ENCODE measurements at places on chromosomes 12 and 14. TPM values are rescaled to one million over a fixed set of nuclear protein-coding genes. Genes with fewer than 3 reads are reported as not detected.

GRCh38 chr12:96878704-96879103 lies 28.4 kb upstream of the NEDD1 start:
- H3K36me3 ChIP-seq = no peaks in the 10 kb centered on the region
- no peaks in the 10 kb centered on the region for H3K27me3 ChIP-seq
- no peak overlapping the region for H3K27ac ChIP-seq
- H3K4me1 ChIP-seq = peaks cover 4% of the 10 kb centered on the region
- no peak for DNase-seq
- no peak overlapping the region for H3K4me3 ChIP-seq

The RPS29 gene
- 1,683 TPM for total RNA-seq

DNA sequence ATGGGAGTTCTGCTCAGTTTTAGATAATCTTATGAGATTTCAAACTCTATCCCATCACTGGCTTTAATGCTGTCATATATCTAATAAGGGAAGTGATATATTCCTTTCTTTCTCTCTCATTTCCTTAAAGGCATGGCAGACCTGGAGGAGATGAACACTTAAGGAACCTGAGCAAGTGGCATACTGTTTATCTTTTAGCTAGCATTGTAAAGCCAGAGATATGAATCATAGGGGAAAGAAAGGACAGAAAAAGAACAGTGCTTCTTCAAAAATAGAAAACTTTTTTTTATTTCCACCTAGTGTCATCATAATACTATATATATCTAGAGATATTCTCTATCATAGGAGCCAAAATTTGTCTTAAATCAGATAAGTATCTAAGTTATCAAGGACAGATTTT lies 68.3 kb upstream of the PSMA6 start:
- H3K36me3 ChIP-seq = peaks cover 9% of the 10 kb centered on the region
- no peaks in the 10 kb centered on the region for H3K4me1 ChIP-seq
- no peak overlapping the region for H3K27ac ChIP-seq
- H3K4me3 ChIP-seq = no peak overlapping the region
- H3K27me3 ChIP-seq = no peaks in the 10 kb centered on the region

DNA sequence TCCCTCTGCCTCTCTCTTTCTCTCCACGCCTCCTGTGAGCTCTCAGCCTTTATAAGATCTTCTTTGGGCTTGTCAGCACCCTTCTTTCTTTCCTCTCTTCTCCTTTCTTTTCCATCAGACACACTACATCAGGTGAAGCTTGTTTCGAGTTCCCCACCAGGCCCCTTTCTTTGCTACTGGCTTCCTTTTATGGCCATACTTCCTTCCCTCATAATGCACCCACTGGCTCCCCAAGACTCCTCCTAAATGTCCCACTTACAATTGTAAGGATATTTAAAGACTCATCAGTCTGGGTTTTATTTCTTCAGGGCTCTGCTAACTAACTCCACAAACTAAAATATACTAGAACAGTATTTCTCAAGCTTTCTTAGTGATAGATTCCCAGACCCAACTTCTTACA lies 3.5 kb upstream of the RNU6-8 start:
- no peak for DNase-seq
- no peaks in the 10 kb centered on the region for H3K27me3 ChIP-seq
- no peaks in the 10 kb centered on the region for H3K36me3 ChIP-seq
- H3K4me3 ChIP-seq = peak overlapping the region; percentile 7

The CLMN gene
- 9.5 TPM for total RNA-seq

The BDKRB1 gene
- total RNA-seq = not detected

Measured in endodermal cell (in vitro differentiated cells).